SW 1271 (cell line): ENCODE measurements at places on chromosomes 6 and 20.

DNA sequence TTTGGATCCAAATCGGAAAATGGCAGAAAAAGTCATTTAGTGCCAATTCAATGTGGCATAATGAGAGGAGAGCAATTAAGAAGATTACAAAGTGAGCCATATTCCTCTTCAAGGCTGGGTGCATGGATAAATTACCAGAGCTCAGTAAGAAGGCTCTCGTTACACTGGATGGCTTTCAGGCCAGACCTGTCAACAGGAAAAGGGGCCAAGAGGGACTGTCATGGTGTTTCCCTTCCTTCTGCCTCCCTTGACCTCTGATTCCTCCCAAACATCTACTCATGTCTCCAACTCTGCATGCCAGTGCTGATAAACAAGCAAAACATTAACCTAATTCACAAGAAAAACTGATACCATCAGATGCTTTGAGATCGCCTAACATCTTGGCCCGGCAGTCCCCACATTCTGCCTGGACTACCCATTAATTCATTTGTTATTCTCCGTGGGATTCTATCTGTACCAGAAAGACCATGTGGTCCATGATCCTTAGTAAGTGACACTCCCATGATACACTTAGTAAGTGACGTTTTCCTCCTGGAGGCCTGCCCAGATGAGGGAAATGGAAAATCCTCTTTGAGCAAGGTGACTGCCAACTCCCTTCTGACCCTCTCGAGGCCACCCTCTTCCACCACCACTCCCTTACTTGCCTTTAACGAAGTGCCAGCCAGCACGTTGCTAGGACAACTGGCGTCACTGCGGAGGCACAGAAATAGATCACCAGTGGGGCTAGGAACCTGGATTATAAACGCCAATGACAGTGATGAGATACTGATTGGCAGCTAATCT is 239.2 kb downstream of the GMPR start:
- DNase-seq, result no peak

GRCh38 chr6:111606620-111607115 is 990 bp upstream of the TRAF3IP2 start:
- no peak for DNase-seq

DNA sequence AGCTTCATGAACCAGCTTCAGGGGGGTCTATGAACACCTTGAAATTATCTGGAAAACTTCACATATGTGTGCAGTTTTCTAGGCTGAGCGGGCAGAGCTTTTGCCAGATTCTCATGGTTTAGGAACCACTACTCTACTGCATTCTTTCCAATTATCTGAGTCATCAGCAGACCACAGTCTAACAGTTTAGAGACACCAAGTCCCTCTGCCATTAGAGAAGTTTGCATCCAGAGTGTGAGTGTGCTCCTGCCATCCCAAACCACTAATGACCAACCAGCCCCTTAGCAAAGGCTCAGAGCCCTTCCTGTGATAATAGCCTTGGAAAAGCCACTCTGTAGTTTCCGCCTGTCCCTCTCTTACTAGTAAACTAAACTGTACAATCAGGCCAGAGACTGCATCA is 96.8 kb downstream of the PHACTR1 start:
- no peak for DNase-seq

DNA sequence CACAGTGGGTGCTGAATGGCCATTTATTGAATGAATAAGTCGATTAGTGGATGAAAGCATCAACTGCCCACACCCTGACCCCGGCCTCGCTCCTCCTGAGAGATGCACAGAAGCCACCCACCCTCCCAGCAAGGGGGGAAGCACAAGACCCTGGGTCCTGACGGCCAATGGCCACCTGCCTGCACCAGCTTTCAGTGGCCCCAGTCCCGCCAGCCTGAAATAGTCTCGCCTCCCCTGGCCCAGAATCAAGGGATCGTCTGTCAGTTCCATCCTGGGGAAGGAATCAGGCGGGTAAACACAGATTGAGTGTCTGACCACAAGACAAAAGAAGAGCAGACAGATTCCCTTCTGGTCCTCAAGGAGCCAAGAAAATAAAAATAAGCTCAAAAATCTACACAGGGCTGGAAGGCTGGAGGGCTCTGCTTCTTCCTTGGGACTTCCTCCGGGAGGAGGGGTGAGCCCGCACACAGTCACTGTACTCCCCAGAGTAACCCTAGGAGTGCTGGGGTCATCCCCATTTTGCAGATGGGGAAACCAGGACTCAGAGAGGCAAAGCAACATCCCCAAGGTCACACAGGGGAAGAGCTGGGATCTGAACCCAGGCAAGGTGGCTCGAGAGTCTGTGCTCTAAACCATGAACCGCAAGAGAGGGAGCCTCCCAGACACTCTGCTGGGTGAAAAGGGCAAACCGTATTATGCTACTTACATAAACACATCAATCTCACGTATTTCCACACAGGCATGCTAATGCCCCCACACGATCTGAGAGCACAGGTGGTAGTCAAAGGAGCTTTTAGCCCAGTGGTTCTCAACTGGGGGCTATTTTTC is 7.8 kb downstream of the PREX1 start:
- DNase-seq, result no peak

- DNase-seq, result peak; percentile 15
These were observed 533 bp downstream of the ZFAND3 start for GRCh38 chr6:37819802-37820717.

- no peak for DNase-seq
These were observed 232.3 kb downstream of the GMPR start for GRCh38 chr6:16470502-16471221.

DNA sequence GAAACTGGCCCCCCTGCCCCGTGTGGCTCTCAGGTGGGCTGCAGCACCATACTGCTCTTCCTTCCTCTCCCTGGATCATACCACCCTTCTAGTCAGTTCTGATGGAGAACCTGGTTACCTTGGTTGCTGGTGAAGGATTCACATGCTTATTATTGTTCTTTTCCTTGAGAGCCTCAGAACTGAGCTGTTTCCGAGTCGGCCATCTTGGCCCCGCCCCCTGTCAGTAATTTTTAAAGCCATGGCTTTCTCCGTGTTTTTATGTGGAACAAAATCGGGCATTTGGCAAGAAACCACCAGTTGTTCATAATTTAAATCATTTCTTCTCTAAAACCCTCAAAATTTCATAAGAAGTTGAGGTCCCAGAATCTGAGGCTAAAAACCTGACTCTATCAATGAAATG is 493.8 kb downstream of the NKAIN2 start:
- DNase-seq, result no peak

DNA sequence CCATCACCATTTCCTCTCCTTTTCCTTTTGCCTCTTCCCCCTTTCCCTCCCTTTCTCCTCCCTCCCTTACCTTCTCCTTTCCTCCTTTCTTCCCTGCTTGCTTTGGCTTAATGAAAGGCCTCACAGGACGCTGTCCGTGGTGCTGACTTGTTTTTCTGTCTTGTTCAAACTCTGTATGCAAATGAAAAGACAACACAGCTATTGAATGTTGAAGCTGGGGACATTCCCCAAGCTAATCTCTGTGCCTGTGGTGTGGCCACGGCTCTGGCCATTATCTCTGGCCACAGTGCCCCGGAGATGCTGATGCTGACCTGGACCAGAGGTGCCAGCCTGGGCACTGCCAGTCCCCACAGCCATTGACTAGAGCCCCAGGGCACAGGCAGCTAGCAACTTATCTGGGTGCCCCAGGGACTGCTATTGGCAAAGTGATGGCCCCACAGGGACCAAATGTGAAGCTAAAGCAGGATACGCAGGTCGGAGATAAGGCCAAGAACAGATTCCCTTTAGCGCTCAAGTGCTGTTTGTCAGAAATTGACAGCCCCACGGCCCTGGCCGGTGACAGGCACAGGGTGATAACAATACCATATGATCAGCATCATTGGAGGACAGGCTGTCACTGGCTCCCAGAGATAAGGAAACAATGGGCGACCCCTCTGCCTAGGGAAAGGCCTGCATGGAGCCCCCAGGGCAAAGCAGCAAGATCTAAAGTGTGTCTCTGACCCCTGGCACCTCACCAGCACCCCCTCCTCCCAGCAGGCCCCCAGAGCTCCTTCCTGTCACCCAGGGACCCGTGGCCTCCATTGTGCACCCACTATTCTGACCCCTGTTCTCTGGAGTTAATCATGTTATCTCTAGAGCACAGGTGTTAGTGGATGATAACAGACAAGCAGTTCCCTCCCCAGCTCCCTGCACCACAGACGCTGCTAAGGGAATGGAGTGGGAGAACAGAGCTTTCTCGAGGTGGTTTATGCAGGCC is 31.6 kb upstream of the SLC32A1 start:
- no peak for DNase-seq

GRCh38 chr6:5333658-5334057 is 72.3 kb downstream of the FARS2 start:
- no peak for DNase-seq

- no peak for DNase-seq
These were observed 111.6 kb downstream of the ERMARD start for GRCh38 chr6:169862892-169863525.

GRCh38 chr20:44207126-44207723 is 3.3 kb downstream of the OSER1 start:
- DNase-seq, result no peak

DNA sequence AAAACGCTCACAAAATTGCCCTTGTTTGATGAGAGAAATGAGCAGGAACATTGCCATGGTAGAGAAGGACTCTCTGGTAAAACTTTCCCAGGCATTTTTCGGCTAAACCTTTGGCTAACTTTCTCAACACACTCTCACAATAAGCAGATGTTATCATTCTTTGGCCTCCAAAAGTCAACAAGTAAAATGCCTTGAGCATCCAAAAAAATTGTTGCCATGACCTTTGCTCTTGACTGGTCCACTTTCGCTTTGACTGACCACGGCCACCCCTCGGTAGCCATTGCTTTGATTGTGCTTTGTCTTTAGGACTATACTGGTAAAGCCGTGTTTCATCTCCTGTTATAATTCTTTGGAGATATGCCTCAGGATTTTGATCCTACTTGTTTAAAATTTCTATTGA is 41.1 kb upstream of the PREP start:
- no peak for DNase-seq

DNA sequence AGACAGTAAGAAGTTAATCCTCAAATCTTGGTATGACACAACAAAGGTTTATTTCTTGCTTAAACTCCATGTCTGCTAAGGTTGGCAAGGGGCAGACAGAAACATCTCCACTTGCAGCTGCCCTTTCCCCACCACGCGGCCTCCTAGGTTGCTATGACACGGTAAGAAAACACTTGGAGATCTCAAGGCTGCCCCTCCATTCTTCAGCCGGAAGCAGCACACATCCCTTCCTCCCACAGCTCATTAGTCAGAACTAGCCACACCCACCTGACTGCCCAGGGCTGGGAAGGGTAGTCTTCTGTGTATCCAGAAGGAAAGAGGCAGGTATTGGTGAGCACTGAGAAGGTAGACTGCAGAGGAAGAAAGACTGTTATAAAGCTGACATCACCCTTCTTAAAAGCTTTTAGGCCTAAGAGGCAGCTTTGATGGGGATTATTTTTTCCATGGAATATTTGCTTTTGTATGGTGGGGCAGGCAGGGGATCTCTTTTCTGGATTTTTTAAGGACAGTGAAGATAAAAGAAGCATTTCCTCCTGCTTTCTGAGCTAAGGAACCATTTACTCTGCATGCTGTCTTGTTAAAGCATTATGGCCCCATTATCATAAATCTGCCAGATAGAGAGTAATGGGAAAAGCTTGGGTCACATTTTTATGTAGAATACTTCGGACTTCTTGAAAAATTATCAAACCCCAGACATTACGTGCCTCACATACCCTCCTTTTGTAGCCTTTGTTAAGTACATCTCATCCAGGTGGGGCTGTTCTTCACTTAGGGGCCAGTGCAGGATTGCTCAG is 41.6 kb downstream of the MRAP2 start:
- no peak for DNase-seq

GRCh38 chr6:56671160-56671559 is 28.5 kb upstream of the DST start:
- no peak for DNase-seq

DNA sequence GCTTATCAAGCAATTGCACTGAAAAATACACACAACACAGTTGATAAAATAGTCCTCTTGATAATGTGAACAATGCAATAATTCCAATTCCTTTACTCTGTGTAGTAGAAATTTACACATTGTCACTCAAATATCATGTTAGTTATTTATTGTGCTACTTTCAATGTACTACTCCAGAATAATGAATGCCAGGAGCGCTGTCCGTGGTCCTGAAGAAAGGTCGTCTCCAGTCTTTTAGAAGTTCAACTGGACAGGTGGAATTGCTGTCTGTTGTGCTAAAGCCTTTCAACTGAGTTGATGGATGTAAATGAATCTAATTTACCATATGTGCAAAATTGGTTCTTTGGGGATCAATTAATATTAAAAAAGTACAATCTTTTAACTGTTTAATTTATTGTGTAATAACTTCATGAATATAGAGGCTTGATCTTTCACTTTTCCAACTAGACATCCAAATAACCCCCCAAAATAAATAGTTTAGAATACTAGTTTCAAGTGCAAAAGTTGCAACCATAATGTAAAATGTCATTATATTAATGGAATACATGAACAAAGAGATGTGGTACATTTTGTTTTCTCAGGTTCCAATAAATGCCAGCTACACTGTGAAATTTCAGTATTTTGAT is 3.2 kb downstream of the GRIK2 start:
- no peak for DNase-seq

DNA sequence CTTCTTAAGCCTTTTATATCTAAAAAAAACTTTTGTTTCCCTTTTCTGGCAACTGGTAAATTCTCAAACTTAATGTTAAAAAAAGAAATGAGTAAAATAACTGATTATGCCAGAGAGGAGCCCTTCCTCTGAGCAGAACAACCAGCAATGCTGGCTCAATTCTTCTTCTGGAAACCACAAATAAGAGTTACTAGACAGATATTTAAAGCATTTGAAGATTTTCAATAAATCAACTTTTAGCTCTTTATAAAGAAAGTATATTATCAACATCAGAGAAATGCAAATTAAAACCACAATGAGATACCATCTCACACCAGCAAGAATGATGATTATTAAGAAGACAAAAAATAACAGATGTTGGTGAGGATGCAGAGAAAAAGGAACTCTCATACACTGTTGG is 61.1 kb upstream of the TCF21 start:
- DNase-seq, result no peak

GRCh38 chr20:2133318-2134183 is 31.9 kb downstream of the STK35 start:
- DNase-seq, result no peak
